ENCODE measurements at places on chromosomes 12 and 14.

- H3K27ac ChIP-seq, result no peak overlapping the region
- DNase-seq, result no peak
- no peaks in the 10 kb centered on the region for H3K36me3 ChIP-seq
- H3K4me1 ChIP-seq, result no peaks in the 10 kb centered on the region
- no peaks in the 10 kb centered on the region for H3K27me3 ChIP-seq
These were observed 8.4 kb downstream of the AMDHD1 start for GRCh38 chr12:95951515-95951914.

- no peaks in the 10 kb centered on the region for H3K4me1 ChIP-seq
- no peaks in the 10 kb centered on the region for H3K27me3 ChIP-seq
- H3K4me3 ChIP-seq, result peak overlapping the region; percentile 34
- DNase-seq, result peak; percentile 70
- H3K27ac ChIP-seq, result no peak overlapping the region
- H3K36me3 ChIP-seq, result no peaks in the 10 kb centered on the region
These were observed 47.6 kb downstream of the MYBPC1 start for GRCh38 chr12:101642115-101643067.

GRCh38 chr14:79356040-79356439 is 855.3 kb downstream of the DIO2 start:
- H3K4me1 ChIP-seq, result no peaks in the 10 kb centered on the region
- no peaks in the 10 kb centered on the region for H3K36me3 ChIP-seq
- no peaks in the 10 kb centered on the region for H3K27me3 ChIP-seq
- H3K4me3 ChIP-seq, result no peak overlapping the region
- no peak overlapping the region for H3K27ac ChIP-seq
- DNase-seq, result no peak

GRCh38 chr14:100294963-100295330 is 11.3 kb downstream of the SLC25A29 start:
- H3K4me3 ChIP-seq, result no peak overlapping the region
- 0 out of 2 replicates have a peak, but pooled peaks cover 1% of the 10 kb centered on the region for H3K4me1 ChIP-seq
- H3K27me3 ChIP-seq, result no peaks in the 10 kb centered on the region
- no peak for DNase-seq

DNA sequence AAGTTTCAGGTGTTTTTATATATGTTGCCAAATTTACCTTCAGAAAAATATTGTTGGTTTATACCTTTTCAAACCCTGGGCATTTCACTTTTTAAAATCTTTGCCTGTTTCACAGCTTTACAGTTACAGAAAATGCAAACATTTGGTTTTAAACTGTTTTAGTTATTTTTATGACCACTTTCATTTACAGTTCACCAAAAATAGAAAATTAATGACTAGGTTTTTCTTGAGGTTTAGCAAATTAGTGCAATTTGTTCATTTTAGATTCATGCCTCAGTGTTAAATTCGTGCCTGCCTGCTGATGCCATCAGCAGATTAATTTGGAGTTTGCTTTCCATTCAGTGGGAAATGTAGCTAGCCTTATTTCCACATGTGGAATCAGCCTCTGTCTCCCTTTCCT is 45.5 kb downstream of the RIC8B start:
- no peak overlapping the region for H3K27ac ChIP-seq
- H3K36me3 ChIP-seq, result no peaks in the 10 kb centered on the region
- no peaks in the 10 kb centered on the region for H3K27me3 ChIP-seq
- no peak overlapping the region for H3K4me3 ChIP-seq

- H3K27ac ChIP-seq, result no peak overlapping the region
- H3K4me1 ChIP-seq, result no peaks in the 10 kb centered on the region
- DNase-seq, result peak; percentile 2
- no peak overlapping the region for H3K4me3 ChIP-seq
- no peaks in the 10 kb centered on the region for H3K36me3 ChIP-seq
These were observed 611.2 kb downstream of the RPS29 start for GRCh38 chr14:48974994-48975393.

DNA sequence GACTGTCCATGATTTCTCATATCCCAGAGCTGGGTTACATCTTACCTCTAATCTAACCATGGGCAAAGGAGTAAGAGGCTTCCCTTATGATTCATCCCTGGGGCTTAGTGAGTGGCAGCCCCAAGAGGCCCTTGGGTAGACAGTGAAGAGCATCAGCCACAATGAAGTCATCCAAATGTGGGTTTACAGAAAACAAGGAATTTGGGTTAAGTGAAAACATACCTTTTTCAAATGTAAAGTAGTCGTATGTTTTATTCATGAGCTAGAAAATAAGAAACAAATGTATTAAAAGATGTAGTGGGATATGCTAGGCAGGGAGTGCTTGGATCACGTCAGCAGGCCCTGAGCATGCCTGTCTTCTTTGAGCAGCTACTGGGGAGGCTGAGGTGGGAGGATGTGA is 54.0 kb upstream of the ELK3 start:
- H3K4me1 ChIP-seq, result no peaks in the 10 kb centered on the region
- no peak overlapping the region for H3K27ac ChIP-seq
- H3K27me3 ChIP-seq, result no peaks in the 10 kb centered on the region
- H3K36me3 ChIP-seq, result no peaks in the 10 kb centered on the region

DNA sequence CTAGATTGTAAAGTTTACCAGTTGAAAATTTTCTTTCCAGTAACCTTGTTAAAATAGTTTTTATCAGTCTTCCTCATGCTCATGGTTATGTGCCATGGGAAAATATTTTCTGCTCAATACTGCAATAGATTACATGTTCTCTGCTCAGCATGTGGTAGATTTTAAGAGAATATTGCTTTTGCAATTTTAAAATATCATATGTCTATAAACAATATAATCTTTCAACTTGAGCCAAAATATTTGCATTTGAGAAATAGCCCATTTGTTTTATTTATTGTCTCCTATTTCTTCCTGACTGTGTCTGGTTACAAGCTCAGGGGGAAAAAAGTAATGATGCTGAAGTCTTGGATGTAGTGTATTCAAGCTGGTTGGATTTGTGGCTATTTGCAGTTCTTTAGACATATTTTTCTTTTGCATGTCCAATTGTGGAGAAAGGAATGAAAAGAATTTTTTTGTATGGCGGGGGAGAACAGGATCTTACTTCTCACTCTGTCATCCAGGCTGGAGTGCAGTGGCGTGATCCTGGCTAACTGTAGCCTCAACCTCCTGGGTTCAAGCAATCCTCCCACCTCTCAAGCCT is 342.6 kb upstream of the NAV3 start:
- H3K27me3 ChIP-seq, result no peaks in the 10 kb centered on the region
- DNase-seq, result no peak
- peaks cover 2% of the 10 kb centered on the region for H3K4me1 ChIP-seq
- H3K27ac ChIP-seq, result no peak overlapping the region
- H3K36me3 ChIP-seq, result no peaks in the 10 kb centered on the region

GRCh38 chr14:93970585-93970964 is 5.8 kb downstream of the ASB2 start:
- H3K36me3 ChIP-seq, result no peaks in the 10 kb centered on the region
- H3K4me3 ChIP-seq, result no peak overlapping the region
- no peaks in the 10 kb centered on the region for H3K4me1 ChIP-seq
- DNase-seq, result no peak
- no peak overlapping the region for H3K27ac ChIP-seq

GRCh38 chr14:77145975-77146740 is 4.6 kb upstream of the ZDHHC22 start:
- no peak overlapping the region for H3K27ac ChIP-seq
- no peak overlapping the region for H3K4me3 ChIP-seq
- H3K27me3 ChIP-seq, result no peaks in the 10 kb centered on the region
- H3K36me3 ChIP-seq, result no peaks in the 10 kb centered on the region

DNA sequence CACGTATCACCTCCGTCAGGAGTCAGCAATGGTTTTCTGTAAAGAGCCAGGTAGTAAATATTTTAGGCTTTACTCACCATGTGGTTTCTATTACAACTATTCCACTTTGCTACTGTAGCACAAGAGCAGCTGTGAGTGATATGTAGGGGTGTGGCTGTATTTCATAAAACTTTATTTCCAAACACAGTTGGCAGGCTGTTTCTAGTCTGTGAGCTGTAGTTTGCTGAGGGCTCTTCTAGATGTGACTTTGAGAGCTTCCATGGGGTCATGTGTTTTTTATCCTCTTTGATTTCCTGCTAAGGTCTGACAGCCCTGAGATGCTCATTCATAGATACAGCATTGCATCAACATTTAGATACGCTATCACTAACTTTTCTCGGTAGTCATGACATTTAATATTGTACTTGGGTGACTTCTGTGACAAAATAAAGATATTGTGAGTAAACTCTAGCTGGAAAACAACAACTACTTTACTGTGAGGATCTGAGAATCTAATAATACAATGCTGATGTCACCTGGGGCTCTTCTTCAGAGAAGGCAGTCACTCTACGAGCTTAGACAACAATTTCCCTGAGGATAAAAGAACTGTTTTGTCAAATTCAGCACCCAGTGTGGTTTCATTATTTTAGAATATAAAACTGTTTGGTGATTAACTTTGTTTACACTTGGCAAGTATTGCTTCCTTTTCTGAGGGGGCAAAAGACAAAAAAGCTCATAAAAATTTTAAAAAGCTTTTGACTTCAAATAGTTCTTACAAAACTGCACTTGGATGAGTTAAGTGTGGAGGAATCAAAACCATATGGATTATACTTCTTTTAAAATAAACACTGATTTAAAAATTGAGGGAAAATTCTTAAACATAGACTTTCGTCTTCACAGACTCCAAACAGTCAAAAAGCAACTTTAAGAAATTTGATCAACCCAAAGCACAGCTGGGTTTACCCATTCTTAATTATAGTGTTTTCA is 231.2 kb upstream of the DCN start:
- H3K27me3 ChIP-seq, result no peaks in the 10 kb centered on the region
- H3K4me3 ChIP-seq, result no peak overlapping the region
- no peak for DNase-seq
- H3K4me1 ChIP-seq, result no peaks in the 10 kb centered on the region

- H3K27ac ChIP-seq, result no peak overlapping the region
- no peak for DNase-seq
- no peaks in the 10 kb centered on the region for H3K36me3 ChIP-seq
- no peaks in the 10 kb centered on the region for H3K27me3 ChIP-seq
- peaks cover 4% of the 10 kb centered on the region for H3K4me1 ChIP-seq
These were observed 72.2 kb upstream of the OSBPL8 start for GRCh38 chr12:76631741-76632140.

DNA sequence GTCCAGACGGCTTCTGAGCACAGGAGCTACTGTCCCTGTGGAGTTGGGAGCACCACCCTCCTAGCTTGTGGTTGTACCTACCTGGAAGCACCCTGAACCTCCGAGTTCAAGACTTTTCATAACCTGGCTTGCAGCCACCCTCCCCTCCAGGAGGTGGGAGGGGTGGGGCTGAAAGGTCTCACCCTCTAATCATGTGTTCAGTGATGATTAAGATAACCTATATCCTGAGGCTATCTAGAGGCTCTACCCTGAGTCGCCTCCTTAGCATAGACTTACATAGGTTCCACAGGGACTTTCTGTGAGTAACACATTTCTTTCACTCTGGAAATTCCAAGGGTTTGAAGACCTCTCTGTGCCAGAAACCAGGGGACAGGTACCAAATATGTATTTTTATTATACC is 146.5 kb downstream of the CFAP54 start:
- no peaks in the 10 kb centered on the region for H3K27me3 ChIP-seq
- no peak overlapping the region for H3K27ac ChIP-seq
- H3K4me1 ChIP-seq, result no peaks in the 10 kb centered on the region
- DNase-seq, result no peak

GRCh38 chr12:130947028-130947613 is 6.6 kb upstream of the ADGRD1 start:
- H3K4me1 ChIP-seq, result 0 out of 2 replicates have a peak, but pooled peaks cover 3% of the 10 kb centered on the region
- H3K27ac ChIP-seq, result no peak overlapping the region
- DNase-seq, result no peak

GRCh38 chr14:91897106-91897701 is 29.9 kb upstream of the TC2N start:
- no peak overlapping the region for H3K27ac ChIP-seq
- H3K4me1 ChIP-seq, result no peaks in the 10 kb centered on the region
- no peaks in the 10 kb centered on the region for H3K27me3 ChIP-seq
- no peaks in the 10 kb centered on the region for H3K36me3 ChIP-seq
- peak; percentile 25 for DNase-seq
- H3K4me3 ChIP-seq, result no peak overlapping the region

- no peak for DNase-seq
- no peaks in the 10 kb centered on the region for H3K36me3 ChIP-seq
- H3K27me3 ChIP-seq, result no peaks in the 10 kb centered on the region
- H3K4me3 ChIP-seq, result no peak overlapping the region
- H3K27ac ChIP-seq, result no peak overlapping the region
- no peaks in the 10 kb centered on the region for H3K4me1 ChIP-seq
These were observed 318.5 kb downstream of the BCAT1 start for GRCh38 chr12:24630446-24630845.

- no peaks in the 10 kb centered on the region for H3K4me1 ChIP-seq
- no peak for DNase-seq
- H3K36me3 ChIP-seq, result no peaks in the 10 kb centered on the region
- H3K4me3 ChIP-seq, result no peak overlapping the region
These were observed 192.8 kb upstream of the AMIGO2 start for GRCh38 chr12:47272412-47273190.

DNA sequence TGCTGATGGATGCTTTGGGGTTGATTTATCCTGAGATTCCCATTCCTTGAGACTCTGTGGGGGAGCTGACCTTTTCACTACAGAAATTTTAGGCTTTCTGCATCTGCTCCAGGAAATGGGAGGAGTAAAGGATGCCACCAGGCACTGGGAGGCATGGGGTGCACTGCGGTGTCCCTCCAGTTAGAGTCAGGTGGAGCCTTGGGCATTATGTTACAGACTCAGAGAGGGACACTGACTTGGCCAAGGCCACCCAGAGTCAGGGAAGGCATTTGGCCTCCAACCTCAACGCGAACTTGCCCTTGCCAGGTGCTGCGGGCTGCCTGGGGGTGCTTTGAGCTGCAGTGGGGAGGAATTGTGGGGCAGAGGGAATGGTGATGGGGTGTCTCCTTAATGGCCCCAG is 58.0 kb upstream of the TBX3 start:
- peaks cover 2% of the 10 kb centered on the region for H3K27me3 ChIP-seq
- H3K36me3 ChIP-seq, result no peaks in the 10 kb centered on the region
- no peaks in the 10 kb centered on the region for H3K4me1 ChIP-seq
- H3K4me3 ChIP-seq, result no peak overlapping the region
- H3K27ac ChIP-seq, result no peak overlapping the region
- DNase-seq, result no peak

DNA sequence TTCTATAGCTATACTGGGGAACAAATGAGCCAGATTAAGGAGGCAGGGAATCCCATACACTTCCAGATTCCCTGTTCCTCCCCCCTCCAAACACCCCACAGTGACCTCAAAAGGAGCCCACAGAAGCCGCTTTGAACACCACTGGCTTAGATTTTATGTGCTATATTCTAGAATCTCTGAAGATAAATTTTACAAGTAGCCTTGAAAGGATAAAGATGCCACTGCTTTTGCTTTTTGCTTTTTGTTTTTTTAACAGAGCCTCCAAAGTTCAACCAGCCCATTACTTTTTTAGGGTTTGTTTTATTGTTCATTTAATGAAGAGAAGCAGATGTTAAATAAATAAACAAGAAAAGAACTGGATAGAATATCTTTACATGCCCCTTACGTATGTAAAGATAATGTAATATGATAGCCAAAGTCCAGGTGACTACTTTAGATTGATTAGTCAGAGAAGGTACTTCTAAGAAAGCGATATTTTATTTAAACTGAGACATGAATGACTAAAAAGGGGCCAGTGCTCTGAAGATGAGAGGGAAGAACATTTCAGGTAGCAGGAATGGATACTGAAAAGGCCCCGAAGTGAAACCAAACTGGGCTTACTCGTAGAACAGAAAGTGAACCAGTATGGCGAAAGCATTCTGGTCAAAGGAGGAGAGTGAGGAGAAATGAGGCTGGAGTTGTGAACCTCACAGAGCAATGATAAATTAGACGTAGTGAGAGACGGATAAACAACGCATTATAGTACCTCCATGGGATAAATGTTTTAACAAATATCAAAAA is 44.6 kb downstream of the DUSP6 start:
- H3K36me3 ChIP-seq, result no peaks in the 10 kb centered on the region
- no peaks in the 10 kb centered on the region for H3K27me3 ChIP-seq
- H3K4me1 ChIP-seq, result no peaks in the 10 kb centered on the region
- H3K27ac ChIP-seq, result no peak overlapping the region

All from iPS DF 6.9 (cell line).